LHCN-M2 (cell line): ENCODE measurements at places on chromosomes 2 and 18. TPM values are rescaled to one million over a fixed set of nuclear protein-coding genes. Genes with fewer than 3 reads are reported as not detected.

SLC16A14 gene
- 0.11 TPM in 1 of 2 replicates, not detected in the other for total RNA-seq

WDCP gene
- 12.3 and 14.3 TPM in 2 replicates for total RNA-seq

MAB21L4 gene
- not detected in 2 replicates for total RNA-seq

MRO gene
- not detected in 2 replicates for total RNA-seq

IL36G gene
- not detected in 2 replicates for total RNA-seq

HOXD13 gene
- not detected in 2 replicates for total RNA-seq

KLHL30 gene
- 0.96 and 2.1 TPM in 2 replicates for total RNA-seq

PAX8 gene
- 2.3 and 4.2 TPM in 2 replicates for total RNA-seq

DNA sequence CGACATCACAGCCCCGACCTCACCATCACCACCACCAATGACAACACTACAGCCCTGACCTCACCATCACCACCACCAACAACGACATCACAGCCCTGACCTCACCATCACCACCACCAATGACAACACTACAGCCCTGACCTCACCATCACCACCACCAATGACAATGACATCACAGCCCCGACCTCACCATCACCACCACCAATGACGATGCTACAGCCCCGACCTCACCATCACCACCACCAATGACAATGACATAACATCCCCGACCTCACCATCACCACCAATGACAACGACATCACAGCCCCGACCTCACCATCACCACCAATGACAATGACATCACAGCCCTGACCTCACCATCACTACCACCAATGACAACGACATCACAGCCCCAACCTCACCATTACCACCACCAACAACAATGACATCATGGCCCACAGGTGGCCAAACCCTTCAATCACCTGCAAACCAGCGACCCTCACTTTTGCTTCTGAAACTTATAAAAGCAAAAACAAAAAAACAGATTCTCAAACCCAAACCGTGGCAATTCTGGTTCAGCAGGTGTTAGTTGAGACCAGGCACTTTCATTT is 70.7 kb upstream of the TMEM18 start:
- DNase-seq, result no peak

DNA sequence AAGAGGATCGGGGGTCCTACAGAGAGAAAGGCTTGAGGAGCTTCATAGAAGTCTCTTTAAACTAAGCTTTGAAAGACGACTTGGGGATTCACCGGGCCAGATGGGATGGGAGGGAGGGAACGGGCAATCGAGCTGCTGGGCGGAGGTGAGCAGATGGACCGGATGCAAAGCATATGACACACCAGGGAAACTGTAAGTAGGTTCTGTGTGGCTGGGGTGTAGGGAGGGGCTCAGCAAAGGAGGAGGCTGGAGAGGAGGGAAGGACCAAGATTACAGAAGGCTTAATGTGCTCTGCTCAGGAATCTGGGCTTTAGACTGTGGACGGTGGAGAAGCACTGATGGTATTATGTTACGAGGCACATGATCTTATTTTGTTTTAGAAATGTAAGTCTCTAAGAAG is 131.5 kb downstream of the MAIP1 start:
- DNase-seq, result no peak

- DNase-seq, result no peak
Observed at GRCh38 chr18:34050661-34051060, 174.1 kb downstream of the NOL4 start.

- DNase-seq, result peak; percentile 8
Observed at GRCh38 chr2:176056406-176056805, 27.4 kb downstream of the EVX2 start.

GRCh38 chr2:11129598-11130449 is 25.4 kb upstream of the SLC66A3 start:
- no peak for DNase-seq

GRCh38 chr2:98389251-98389605 is 43.0 kb downstream of the CNGA3 start:
- no peak for DNase-seq

- DNase-seq, result no peak
Observed at GRCh38 chr2:98012561-98012991, 16.8 kb upstream of the TMEM131 start.

GRCh38 chr2:102236132-102236531 is 49.3 kb downstream of the IL1RL2 start:
- no peak for DNase-seq

GRCh38 chr2:37793004-37793403 is 121.6 kb upstream of the CDC42EP3 start:
- no peak for DNase-seq

GRCh38 chr2:219344751-219345430 is 12.3 kb upstream of the RESP18 start:
- peak; percentile 71 for DNase-seq

DNA sequence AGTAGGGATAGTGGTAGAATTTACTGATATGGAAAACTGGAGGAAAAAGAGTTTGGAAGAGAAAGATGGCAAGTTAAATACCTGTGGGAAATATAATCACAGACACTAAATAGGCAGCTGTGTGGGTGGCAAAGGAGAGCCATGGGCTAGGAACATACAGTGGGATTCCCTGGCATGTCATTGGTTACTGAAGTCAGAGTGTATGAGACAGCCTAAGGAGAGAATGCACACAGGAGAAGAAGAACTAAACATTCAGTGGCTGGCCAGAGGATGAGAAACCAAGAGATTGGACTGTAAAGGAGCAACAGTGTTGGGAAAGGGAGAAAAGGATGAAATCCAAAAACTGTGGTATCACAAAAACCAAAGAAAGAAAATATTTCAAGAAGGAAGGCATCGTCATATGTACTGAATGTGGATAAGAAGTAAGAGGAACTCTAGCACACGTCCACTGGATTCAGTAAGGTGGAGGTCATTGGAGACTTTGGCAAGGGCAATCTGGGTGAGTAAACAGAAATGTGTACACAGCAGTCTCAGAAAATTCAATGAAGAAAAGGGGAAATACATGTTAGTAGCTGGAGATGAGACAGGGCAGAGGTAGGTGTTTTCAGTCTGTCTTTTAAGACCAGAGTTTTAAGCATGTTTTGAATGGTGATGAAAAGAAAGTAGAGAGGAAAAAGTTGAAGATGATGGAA is 83.3 kb downstream of the SPIRE1 start:
- DNase-seq, result no peak

DNA sequence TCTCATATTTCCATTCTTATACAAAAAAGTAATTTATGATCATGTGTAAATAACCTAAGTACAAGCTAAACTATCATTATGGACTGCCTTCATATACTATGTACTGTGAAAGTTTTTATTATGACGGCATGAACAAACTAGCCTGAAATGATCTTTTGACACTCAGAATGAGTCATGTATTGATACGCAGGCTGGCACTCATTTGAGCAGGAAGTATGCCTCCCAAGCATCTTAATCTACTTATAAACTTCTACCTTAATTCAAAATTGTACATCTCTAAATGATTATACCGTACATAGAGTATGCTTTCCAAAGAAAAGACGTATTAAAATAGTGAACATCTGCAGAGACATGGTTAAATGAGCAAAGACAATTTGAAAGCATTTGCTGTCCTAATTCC is 207.1 kb upstream of the SPOPL start:
- DNase-seq, result no peak

DNA sequence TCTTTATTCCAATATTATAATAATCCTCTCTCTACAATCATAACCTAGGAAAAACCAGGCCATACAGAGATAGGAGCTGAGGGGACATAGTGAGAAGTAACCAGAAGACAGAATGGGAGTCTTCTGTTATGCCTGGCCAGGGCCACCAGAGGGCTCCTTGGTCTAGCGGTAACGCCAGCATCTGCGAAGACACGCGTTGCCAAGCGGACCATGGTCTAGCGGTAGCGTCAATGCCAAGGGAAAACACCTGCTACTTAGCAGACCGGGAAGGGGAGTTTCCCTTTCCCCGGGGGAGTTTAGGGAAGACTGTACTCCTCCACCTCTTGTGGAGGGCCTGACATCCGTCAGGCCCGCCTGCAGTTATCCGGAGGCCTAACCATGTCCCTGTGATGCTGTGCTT is 36.6 kb downstream of the ARL6IP6 start:
- DNase-seq, result no peak

DNA sequence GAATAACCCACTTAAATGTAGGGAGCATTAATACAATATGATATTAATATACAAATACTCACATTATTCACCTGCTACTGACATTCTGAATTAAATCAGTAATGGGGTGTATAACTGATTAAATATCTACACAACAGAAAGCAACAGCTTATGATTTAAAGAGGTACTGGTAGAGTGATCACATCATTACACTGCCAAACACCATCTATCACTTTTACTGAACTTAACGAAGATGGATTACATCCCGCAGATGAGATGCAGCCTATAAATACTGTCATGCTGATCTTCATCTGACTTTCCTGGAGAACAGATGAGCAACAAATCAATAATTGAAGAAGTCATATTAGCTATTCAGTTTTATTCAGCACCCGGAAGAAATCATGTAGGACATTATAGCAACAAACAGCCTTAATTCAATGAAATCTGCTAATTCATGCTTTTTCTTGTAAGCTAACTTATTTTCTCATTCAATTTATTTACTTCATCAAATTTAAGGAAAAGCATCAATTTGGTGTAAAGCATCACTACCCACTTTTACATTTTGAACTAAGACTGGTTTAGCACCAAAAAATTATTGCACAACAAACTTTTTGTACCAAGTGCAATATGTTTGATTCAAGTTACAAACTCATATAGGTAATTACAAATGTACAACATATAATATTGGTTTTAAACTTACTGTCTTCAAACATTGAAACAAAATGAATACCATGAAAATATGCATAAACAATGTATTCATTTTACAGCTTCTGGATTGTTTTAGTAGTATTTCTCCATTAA is 1509.0 kb downstream of the LRP1B start:
- no peak for DNase-seq

DNA sequence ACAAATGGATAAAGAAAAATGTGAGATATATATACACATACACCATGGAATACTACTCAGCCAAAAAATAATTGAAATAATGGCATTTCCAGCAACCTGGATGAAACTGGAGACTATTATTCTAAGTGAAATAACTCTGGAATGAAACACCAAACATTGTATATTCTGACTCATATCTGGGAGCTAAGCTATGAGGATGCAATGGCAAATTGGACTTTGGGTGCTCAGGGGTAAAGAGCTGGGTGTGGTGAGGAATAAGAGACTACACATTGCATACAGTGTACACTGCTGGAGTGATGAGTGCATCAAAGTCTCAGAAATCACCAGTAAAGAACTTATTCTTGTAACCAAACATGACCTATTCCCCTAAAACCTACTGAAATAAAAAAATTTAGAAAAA is 636.0 kb upstream of the LRATD1 start:
- DNase-seq, result no peak

DNA sequence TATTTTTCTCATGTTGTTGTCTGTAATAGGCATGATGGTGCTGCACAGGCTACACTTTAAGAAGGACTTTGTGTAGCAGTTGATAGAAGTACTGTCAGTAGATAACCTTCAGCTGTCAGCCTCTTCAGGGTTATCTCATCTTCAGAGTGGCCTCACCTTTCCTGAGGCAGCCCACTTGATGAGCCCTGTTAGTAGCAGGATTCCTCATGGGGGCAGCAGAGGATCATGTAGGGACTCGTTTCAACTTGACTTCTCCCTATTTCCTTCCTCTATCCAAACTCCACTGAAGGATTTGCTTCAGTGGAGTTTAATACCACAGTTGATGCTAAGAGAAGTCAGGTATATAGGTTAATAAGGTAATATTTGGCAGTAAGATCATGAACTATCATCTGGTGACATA is 530.3 kb upstream of the FSIP2 start:
- peak; percentile 67 for DNase-seq

GRCh38 chr18:61609131-61609530 is 275.9 kb downstream of the CDH20 start:
- DNase-seq, result no peak

- peak; percentile 30 for DNase-seq
Observed at GRCh38 chr18:55998071-55998522, 410.1 kb upstream of the TCF4 start.

GRCh38 chr2:105882341-105882740 is 137.6 kb downstream of the NCK2 start:
- no peak for DNase-seq

DNA sequence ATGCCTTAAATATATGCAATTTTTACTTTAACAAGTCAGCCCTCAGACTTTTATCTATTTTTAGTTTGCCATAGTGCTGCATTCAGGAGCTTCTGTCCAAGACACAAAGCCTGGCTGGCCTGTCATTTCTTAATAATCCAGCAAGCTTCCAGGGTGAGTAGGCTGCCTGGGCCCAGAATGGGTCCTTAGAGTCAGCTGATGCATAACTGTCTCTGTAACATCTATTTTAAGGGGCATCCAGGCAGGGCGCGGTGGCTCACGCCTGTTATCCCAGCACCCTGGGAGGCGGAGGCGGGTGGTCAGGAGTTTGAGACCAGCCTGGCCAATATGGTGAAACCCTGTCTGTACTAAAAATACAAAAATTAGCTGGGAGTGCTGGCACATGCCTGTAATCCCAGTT is 11.8 kb upstream of the GNLY start:
- peak; percentile 44 for DNase-seq

DNA sequence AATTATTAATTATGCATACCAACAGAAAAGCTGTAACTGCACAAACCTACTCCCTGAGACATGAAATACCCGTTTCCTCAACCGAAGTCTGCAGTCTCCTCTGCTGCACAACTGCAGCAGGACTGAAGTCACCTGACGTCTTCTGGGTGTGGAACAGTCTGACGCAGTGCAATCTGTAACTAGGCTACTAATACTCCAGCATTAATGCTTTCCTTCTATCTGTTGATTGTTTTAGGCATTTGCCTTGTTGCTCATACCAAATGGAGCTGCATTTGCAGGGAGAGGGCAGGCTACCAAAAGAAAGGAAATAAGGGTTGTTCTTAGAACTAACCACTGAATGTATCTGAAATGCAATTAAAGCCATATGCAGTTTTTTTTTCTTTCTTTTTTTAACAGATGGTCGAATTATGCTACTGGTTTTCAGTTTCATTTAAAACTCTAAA is 40.1 kb downstream of the RTN4 start:
- peak; percentile 72 for DNase-seq

DNA sequence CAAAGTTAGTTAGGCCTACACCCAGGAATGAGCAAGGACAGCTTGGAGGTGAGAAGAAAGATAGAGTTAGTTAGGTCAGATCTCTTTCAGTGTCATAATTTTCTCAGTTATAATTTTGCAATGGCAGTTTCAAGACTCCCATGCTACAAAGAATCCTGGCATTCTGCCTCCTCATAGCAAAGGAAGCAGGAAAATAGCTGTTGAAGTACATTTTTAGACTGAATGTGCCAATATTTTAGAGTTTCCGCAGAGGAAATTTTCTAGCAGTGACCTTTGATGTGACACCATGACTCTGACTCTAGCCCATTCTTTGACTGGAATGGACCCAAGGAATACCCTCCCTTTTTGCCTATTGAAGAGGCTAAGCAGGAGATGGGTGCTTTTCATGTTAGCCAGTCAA is 371.7 kb downstream of the PIK3C3 start:
- no peak for DNase-seq

GRCh38 chr18:23900994-23901393 is 113.6 kb upstream of the TTC39C start:
- no peak for DNase-seq
